Uterus (tissue), 4 donors: ENCODE measurements at places on chromosomes 7 and 10. TPM values are rescaled to one million over a fixed set of nuclear protein-coding genes. Genes with fewer than 3 reads are reported as not detected.

- DNase-seq: no peak
Measured at GRCh38 chr7:28983396-28984190, 25.5 kb upstream of the TRIL start.

DNA sequence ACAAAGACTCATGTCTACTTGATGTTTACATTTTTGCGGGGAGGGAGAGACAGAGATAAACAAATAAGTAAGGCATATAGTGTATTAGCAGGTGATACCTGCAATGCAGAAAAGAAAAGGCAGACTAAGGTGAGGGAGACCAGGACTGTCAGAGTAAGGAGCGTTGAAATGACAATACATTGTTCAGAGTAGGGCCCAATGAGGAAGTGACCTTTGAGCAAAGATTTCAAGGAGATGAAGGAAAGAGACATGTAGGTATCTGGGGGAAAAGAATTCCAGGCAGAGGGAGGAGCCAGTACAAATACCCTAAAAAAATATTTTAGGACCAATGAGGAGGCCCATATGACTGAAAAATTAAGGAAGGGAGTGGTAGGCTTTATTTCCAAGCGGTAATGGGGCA lies 162.7 kb upstream of the PRSS1 start:
- DNase-seq: no peak

DNA sequence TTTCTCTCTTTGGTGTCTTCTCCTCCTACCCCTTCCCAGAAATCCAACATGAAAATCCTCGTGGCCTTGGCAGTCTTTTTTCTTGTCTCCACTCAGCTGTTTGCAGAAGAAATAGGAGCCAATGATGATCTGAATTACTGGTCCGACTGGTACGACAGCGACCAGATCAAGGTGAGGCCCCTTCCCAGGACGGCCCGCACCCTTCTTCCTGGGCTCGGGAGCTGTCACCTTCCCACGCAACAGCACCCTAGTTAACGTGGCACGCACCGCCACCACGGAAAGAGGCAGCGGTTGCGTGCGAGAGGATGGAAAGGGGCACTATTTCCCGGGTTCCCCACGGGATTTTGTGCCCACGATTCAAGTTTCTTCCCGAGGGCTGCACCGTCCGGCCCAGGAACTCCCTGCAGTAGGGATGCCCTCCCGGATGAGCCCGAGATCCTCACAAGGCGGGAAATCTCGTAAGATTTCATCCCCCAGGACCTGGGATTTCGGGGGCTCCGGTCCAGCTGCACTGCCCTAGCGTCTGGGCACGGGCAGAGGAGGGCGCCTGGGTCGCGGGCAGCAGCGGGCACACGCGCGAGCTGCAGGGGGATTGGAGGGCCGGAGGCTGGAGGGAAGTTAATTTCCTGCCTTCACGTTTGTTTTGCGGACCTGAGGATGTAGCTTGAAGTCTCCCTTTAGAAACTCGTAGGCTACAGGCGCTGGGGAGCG lies 834 bp downstream of the TAC1 start:
- no peak for DNase-seq

The FAM107B gene
- total RNA-seq: 44.7 TPM

The FRG2B gene
- not detected for total RNA-seq

The CH25H gene
- not detected for total RNA-seq
